ENCODE measurements at places on chromosomes 13 and 19.

DNA sequence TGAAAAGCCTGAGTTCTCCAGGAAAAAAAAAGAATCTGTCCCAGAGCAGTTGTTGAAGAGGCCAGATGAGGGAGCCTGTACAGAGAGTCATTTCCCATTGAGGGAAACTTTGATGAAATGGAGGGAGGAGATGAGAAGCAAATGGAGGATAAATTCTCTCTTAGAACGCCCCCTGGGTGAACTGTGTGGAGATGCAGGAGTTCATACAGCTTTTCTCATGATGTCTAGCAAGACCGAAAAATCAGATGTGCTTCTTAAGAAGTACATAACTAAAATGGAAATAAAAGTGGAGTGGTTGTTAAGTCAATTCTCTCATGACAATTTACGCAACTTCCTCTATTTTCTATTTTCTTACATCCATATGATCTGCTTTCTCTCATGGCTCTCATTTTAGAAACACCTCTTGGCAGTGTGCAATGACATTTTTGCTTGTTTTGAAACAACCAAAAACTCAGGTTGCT, 1263.1 kb downstream of the PCDH9 start:
- DNase-seq: no peak

DNA sequence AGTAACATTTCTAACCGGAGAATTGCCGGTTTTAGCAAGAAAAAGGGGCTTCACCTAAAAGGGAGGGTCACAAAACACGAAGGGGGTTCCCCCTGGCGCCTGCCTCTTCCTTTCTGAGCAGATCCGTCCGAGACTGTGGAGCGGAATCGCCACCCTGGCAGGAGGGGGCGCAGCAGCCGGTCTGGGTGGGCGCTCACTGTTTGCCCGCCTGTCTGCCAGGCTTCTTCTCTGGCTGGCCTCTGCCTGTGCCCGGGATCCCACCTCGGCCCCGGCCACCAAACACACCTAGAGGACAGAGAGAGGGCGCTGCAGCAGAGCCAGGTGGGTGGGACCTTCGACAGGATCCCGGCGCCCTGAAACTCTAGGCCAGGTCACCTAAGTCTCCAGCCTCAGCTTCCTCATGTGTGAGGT, 15.6 kb downstream of the LSM4 start:
- no peak for DNase-seq

DNA sequence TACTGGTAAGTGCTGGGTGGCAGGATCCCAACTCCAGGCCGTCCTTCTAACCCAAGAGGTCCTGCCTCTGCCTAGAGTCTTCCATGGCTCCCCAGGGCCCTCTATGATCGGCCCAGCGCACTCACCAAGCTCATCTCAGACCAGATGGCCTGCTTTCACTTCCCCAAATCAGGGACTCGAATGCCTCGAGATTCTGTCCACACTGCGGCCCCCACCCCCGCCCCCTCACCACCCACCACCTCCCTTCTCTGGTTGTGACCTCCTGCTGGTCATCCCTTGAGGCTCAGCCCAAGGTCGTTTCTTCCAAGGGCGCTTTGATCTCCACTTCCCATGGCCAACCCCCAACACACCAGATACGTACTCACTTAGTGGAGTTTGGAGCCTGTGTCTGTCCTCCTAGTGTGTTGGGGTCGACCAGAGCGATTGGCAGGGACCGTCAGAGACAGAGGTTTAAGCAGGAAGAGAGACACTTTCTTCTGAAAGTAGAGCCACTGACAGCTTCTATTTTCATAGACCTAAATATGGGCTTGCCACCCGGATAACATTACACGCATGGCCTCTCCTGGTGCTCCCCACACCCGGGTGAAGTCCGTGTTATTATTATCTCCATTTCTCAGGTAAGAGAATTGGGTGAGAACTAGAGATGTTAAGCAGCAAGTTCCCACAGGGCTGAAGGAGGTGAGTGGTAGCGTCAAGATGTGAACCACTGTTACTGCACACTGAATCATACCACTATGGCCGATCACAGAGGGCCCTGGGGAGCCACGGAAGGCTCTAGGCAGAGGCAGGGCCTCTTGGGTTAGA, at the start of gene FCER2:
Gene FCER2, minus strand, starts transcription at position 478 of the 804 bp plus-strand sequence. CDS start 2,371 bp downstream, outside the sequence.
- no peak for DNase-seq

- no peak for DNase-seq
Observed at GRCh38 chr13:106919638-106920037, 351.7 kb upstream of the ARGLU1 start.

- DNase-seq: no peak
Observed at GRCh38 chr19:1223018-1223855, 14.6 kb downstream of the CBARP start.

GRCh38 chr13:26967119-26968038, 204.2 kb downstream of the USP12 start:
- DNase-seq: no peak

- DNase-seq: no peak
Observed at GRCh38 chr19:3370728-3371591, 4.6 kb downstream of the NFIC start.

DNA sequence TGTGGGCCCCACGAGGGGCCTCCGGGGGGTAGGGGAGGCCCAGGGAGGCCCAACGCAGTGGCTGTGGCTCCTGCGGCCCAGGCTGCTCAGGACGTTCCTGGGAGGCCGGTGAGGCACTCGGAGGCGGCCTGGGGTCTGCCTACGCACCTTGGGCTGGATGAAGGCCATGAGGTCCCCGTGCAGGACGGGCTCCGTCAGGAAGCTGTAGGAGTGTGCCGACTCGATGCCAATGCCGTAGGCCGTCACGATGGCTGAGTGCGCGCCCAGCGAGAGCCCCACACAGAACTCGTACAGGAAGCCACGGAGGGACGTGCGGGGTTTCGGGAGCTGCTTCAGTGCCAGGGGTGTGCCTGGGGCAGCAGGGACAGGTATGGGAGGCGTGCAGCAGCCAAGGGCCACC, 5.9 kb downstream of the SBK2 start:
- no peak for DNase-seq

GRCh38 chr13:43472339-43472738, 314.4 kb downstream of the ENOX1 start:
- DNase-seq: no peak

DNA sequence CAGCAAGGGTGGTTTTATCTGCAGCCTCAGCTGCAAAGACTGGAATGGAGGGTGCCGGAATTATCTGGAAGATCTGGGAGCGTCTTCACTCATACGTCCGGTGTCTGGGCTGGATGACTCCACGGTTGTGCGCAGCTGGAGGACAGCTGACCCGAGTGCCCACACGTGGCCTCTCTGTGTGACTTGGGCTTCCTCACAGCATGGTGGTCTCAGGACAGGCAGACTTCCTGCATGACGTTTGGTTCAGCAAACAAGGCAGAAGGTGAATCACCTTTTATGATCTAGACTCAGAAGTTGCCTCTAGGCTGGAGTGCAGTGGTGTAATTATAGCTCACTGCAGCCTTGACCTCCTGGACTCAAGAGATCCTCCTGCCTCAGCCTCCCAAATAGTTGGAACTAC, 33.2 kb downstream of the CACNG6 start:
- no peak for DNase-seq

DNA sequence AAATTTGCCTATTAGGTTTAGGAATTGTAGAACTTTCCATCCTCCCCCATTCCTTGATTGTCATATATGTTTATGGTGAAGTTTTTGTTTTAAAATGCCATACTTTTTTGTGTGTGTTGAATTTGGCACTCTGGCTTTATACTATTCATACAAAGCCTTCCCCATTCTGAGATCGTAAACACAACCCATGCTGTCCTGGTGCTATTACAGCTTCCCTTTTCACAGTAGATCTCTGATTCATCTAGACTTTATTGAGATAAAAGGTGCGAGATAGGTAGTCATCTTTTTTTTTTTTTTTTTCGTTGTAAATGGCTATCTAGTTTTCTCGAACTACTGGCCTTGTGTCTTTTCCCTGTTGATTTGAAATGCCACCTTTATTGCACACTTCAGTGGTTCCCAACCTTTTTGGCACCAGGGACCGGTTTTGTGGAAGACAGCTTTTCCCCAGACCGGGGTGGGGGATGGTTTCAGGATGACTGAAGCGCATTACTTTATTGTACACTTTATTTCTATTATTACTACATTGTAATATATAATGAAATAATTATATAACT, 94.6 kb downstream of the LRCH1 start:
- DNase-seq: no peak

DNA sequence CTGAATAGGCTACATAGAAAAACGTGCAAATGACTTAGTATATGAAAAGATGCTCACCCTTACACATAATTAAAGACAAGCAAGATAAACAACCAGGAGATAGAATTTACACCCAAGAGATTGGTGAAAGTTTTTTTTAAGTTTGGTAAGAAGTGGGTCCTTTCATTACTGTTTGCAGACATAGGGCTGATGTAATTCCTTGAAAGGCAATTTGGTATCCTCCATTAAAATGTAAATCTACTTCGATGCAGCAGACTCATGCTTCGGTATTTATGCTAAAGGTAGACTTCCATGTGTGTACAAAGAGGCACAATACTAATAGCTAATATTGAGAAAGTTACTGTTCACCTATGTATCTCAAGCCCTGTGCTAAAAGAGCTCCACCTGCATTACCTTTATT, 33.5 kb downstream of the CNMD start:
- no peak for DNase-seq

GRCh38 chr13:29369060-29369743, 226.3 kb downstream of the SLC7A1 start:
- no peak for DNase-seq
